Stimulated activated effector memory CD8-positive, alpha-beta T cell treated with anti-CD3 and anti-CD28 coated beads, Interleukin-12 subunit alpha, Interleukin-12 subunit beta, amount 100 ng/mL, for 72 hours (primary cell): ENCODE measurements at places on chromosomes 2 and 18.
A peak's percentile ranks its signal among the peaks of the same experiment; 100 is the strongest.

GRCh38 chr18:6938003-6938402, 179.6 kb downstream of the LAMA1 start:
- no peak for DNase-seq

DNA sequence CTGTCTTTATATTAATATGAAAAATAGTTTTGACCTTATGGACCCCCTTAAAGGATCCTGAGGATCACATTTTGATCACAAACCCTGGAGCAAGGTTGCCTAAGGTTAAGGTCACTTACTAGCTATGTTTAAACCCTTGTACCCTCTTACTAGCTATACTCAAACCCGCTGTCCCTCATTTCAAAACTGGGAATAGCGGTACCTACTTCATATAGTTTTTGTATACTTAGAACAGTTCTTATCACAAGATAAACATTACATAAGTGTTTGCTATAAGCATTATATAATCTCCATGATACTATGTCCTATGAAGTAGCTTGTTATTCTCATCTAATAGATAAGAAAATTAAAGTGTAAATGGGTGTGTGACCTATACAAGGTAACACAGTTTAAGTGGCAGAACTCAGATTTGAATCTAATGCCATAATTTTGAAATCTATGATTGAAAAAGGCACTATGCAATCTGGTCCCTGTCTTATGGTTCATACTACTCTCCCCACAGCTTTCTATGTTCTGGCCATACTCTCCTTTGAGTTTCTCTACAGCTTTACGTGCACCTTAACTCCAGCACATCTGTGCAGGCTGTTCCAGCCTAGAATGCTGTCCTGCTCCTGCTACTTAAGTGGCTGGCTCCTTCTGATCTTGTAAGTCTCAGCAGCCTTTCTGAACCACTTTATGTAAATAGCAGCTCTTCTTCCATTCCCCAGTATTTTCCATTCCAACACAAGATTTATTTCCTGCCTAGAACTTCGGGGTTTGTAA, 30.4 kb downstream of the HYCC2 start:
- no peak for DNase-seq

DNA sequence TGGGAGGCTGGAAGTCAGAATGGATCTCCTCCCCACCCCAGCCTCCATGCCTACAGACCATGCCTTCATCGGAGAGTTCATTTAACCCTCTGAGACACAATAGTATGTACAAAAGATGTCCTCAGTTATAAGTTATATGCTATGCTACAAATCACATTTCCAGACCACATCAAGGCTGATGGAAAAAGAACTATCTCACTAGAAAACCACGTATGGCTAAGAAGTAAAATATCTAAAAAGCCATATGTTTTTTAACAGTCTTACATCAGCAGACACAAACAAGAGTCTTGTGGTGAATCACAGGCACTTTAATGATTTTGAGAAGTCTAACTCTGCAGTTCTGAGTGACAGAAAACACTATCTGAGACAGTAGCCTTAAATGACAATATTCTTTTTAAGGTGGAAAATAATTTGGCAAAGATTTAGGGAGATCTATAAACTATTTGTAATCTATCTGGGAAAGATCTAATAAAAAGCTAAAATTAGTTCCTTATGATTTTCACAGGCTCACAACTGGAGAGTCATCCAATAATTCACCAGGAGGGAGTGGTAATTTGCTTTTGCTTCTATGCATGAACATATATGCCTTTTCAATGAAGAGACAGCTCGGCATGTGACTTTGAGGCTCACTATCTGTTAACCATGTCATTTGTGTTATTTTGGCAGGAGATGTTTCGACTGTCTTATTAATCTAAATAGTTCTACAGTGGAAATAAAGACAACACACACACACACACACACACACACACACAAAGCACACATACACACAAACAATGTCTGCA, 197.5 kb downstream of the IRS1 start:
- DNase-seq, result no peak

- DNase-seq, result no peak
Measured at GRCh38 chr18:63290821-63291200, 28.8 kb downstream of the BCL2 start.

- DNase-seq, result no peak
Measured at GRCh38 chr2:128446049-128446873, 127.6 kb upstream of the HS6ST1 start.

- no peak for DNase-seq
Measured at GRCh38 chr2:191670076-191670475, 7.9 kb upstream of the NABP1 start.

DNA sequence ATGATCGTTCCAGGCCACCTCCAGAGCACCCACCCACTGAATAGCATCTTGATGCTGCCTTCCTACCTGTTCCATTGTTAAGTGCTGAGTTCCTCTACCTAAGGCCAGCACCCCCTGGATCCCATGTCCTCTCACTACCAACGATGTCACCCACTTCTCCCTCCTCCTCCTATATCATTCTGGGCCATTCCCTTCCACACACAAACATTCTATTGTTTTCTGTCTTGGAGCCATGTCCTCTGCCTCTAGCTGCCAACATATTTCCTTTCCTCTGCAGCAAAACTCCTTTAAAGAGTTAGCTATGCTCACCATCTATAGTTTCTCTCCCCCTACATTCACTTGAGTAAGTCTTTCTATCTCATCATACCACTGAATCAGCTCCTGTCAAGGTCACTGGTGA, 64.0 kb upstream of the ACKR3 start:
- DNase-seq, result no peak

- no peak for DNase-seq
Measured at GRCh38 chr2:16055848-16056580, 115.7 kb downstream of the MYCN start.

DNA sequence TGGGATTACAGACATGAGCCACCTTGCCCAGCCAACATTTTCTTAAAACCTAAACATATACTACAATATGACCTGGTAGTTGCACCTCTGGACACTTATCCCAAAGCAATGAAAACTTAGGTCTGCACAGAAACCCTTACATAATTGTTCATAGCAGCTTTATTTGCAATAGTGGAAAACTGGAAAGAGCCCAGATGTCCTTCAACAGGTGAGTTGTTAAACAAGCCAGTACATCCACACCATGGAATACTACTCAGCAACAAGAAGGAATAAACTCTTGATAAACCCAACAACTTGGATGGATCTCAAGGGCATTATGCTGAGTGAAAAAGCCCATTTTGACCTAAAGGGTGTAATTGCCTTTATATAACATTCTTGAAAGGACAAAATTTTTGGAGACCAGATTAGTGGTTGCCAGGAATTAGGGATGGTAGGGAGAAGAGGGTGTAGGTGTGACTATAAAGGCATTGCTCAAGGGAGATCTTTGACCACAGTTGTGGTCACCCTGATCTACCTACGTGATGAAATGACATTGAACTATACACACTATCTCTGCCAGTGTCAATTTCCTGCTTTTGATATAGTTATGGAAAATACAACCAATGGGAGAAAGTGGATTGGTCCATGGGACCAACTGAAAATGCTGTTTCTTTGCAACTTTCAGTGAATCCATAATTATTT, 11.9 kb upstream of the AMMECR1L start:
- DNase-seq, result no peak

DNA sequence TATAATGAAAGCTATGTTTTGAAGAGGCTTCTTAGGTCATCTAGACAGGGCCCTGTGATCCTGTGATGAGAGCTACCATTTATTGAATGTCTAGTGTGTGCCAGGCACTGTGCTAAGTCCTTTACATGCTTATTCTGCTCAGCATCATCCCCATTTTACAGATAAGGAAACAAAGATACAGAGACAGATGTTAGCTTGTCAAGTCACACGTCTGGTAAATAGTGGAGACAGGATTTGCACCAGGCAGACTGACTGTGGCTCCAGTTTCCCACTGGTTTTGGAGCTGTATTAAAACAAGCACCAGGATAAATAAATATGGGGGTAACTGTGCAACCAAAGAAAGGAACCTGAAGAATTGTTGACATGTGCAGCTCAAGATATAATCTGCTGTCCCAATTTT, 19.2 kb upstream of the EML6 start:
- DNase-seq, result no peak

- DNase-seq, result no peak
Measured at GRCh38 chr2:230172156-230172555, 47.6 kb downstream of the SP110 start.

- no peak for DNase-seq
Measured at GRCh38 chr2:51013079-51013932, 18.6 kb downstream of the NRXN1 start.

- no peak for DNase-seq
Measured at GRCh38 chr2:19536136-19536535, 177.7 kb upstream of the OSR1 start.

- no peak for DNase-seq
Measured at GRCh38 chr2:116719836-116720235, 1094.7 kb upstream of the DDX18 start.

DNA sequence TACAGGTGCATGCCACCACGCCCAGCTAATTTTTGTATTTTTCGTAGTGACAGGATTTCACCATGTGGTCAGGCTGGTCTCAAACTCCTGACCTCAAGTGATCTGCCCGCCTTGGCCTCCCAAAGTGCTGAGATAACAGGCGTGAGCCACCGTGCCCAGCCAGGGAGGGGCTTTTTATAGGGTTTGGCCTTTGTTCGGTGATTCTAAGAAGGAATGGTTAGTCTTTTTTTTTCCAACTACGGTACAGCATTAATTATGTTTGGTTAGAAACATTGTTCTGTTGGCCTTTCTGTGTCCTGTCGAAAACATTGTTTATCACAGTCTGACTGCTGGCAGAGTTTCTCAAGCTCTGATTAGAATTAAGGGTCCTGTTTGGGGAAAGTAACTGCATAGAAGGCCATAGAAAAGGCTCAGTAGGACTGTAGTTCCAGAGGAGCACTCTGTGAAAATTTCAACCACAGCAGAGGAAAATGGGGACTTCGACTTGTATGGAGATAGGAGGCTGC, 19.3 kb upstream of the SMCHD1 start:
- DNase-seq, result peak; percentile 48

- no peak for DNase-seq
Measured at GRCh38 chr2:228613133-228613850, 431.8 kb upstream of the SPHKAP start.

GRCh38 chr2:9166579-9167377, 39.8 kb upstream of the ASAP2 start:
- DNase-seq, result no peak

DNA sequence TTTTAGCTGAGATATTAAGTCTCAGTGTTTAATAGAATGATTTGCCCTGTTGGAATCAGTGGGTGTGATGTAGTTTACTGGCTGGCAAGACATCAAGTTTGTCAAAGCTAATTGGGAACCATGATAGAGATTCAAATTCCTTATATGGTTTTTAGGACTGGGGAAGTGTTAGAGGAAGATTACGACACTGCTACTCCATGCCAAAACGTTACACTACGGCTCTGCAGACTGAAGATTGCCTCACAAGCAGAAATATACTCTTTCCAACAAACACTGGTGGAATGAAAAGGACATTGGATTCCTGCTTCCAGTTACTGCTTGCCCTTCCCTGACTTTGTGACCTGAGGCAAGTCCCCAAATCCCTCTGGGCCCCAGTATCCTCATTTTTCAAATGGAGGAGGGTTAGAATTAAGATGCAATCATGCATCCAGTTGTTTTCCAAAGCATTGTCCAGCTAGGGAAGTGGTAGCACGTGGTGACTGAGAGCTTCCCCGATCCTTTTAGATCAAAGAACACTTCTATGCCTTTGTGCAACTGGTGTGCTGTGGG, 147.6 kb downstream of the CDC42EP3 start:
- no peak for DNase-seq

DNA sequence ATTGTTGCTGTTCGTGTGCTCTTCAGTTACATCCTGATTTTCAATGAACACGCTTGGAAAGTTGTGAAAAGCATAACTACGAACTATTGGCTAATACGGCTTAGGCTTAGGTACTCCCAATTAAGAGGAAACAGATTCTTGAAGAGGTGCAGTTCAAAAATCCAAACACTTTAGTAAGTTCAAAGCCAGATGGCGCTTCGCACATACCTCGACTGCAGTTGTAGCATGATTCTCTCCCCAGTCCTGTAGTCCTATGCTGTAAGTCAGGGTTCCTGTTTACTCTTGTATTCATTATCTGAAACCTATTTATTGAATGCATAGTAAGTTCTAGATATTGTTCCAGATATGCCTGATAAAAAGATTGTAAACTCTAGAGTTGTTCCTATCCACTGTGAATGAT, 165.2 kb downstream of the TRIB2 start:
- no peak for DNase-seq
